Mesendoderm (in vitro differentiated cells): ENCODE measurements at places on chromosomes 13 and 19.
A peak's percentile ranks its signal among the peaks of the same experiment; 100 is the strongest.

DNA sequence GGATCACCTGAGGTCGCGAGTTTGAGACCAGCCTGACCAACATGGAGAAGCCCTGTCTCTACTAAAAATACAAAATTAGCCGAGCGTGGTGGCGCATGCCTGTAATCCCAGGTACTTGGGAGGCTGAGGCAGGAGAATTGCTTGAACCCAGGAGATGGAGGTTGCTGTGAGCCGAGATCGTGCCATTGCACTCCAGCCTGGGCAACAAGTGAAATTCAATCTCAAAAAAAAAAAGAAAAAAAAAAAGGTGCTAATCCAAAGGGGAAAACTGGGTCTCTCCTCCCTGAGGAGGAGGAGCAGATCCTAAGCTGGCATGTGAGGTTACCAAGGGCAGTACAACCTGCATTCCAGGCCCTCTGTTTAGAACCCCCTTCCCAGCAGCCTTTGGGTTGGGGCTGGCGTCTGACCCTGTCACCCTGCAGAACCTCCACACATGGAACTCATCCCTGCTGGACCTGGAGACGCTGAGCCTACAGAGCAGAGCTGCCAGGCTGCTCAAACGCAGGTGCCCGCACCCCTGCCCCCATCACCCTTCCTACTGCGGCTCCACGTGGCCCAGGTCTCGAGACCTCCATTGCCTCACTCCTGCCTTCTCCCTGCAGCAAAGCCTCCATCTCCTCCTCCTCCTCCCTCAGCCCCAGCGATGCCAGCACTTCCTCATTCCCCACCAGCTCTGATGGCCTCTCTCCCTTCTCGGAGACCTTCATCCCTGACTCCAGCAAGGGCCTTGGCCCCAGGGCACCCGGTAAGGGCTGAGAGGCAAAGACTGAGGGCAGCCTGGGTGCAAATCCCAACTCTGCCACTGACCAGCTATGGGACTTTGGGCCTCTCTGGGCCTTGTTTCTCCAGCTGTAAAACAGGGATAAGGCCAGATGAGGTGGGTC, 6.7 kb downstream of the PROSER3 start:
- DNase-seq: no peak

GRCh38 chr19:35533201-35533821, at the start of gene GAPDHS:
TSS of gene GAPDHS (plus strand) at chr19:35533456. CDS start at chr19:35533528, 72 bp downstream.
- peak; percentile 36 for DNase-seq

- peak; percentile 86 for DNase-seq
Measured at GRCh38 chr19:35352448-35353304, 5.0 kb downstream of the FFAR1 start.

- peak; percentile 18 for DNase-seq
Measured at GRCh38 chr19:42032431-42032830, 37.6 kb downstream of the GRIK5 start.

DNA sequence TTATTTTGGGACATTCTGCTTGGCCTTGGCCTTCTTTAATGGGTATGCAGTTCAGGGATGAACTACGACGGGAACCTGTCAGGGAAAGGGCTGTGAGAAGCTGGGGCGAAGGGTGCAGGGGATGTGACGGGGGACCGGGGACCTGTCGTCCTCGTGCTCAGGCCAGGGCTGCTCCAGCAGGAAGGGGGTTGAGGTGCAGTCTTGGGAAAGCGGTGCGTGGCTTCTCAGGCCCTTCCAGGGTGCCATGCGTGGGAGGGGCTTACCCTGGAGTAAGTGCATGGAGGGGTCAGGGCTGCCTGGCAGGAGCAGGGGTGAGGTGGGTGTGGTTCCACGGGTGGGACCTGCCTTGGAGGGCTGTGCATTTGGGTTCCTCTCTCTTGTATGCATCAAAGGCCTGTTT, 100.8 kb downstream of the TEX29 start:
- DNase-seq: no peak

DNA sequence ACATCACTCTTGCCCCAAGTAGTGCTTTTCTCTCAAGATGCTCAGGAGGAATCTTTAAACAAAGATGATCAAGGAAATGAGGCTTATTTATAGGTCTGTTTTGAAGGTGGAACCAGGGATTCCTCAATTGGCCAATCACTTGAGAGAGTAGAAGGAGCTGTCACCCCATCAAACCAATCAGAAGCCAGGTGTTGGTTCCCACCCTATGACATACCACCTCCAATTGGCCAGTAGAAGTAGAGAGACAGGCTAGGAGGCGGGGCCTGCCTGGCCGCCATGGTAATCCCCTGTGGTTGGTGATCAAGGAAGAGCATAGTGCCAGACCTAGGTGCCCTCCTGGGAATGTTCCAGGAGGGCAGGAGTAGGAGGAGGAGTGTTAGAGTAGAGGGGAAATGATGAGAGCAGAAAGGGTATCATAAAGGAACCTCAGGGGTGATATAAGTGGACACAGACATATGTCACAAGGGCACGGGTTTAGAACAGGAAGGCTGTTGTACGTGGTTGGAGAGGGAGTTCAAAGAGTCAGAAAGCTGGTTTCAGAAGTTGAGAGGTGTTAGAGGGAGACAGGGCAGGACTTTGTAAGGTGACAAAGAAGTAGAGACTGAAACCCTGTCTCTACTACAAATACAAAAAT, 10.5 kb downstream of the PMIS2 start:
- peak; percentile 37 for DNase-seq

- DNase-seq: no peak
Measured at GRCh38 chr13:27572234-27572901, 48.0 kb downstream of the LNX2 start.

GRCh38 chr13:26010487-26011207, 41.2 kb downstream of the SHISA2 start:
- no peak for DNase-seq

DNA sequence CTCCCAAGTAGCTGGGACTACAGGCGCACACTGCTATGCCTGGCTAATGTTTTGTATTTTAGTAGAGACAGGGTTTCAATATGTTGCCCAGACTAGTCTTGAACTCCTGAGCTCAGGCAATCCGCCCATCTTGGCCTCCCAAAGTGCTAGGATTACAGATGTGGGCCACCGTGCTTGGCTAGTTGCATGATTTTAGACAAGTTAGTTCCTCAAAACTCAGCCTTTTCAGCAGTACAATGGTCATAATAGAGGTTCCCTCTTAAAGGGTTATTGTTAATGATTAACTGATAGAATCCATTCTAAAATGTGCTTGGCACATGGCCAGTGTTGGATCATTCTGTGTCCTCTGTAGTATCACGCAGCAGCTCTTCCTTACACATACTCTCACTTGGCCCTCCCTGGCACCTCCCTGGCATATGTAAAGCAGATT, 19.5 kb upstream of the IFT88 start:
- DNase-seq: no peak

DNA sequence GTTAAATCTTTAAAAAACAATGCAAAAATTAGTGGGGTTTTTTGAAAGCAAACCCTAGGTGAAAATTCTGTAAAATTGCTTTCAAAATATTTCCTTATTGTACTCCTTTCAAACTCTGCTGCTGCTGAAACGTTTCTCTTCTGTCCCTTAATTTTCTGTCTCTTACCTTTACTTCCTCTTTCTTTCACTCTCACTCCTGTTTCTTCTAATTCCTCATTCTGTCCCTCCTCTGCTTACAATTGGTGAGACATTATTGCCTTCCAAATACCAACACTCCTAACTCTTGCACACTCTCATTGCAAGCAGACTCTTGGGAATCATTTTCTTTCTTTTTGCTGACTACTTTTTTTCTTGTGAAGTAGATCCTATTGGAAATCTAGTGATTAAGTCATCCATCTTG, 685.6 kb upstream of the SLITRK1 start:
- no peak for DNase-seq

DNA sequence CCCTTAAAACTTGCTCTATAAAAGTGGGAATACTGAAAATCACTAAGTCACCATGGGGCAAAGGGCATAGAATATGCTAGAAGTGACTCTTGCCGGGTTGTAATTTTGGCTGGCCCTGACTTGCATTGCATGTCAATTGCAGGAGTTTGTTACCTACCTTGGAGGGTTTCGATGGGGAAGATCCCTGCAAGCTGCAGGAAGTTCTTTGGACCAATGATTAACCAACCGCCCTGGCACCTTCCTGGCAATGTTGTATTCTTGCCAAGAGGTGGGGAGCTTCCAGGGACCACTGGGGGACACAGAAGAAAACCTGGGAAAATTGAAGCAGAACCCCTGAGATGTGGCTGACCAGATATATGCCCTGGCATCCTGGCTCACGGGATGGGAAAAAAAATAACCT, 235.8 kb downstream of the B3GLCT start:
- DNase-seq: no peak

DNA sequence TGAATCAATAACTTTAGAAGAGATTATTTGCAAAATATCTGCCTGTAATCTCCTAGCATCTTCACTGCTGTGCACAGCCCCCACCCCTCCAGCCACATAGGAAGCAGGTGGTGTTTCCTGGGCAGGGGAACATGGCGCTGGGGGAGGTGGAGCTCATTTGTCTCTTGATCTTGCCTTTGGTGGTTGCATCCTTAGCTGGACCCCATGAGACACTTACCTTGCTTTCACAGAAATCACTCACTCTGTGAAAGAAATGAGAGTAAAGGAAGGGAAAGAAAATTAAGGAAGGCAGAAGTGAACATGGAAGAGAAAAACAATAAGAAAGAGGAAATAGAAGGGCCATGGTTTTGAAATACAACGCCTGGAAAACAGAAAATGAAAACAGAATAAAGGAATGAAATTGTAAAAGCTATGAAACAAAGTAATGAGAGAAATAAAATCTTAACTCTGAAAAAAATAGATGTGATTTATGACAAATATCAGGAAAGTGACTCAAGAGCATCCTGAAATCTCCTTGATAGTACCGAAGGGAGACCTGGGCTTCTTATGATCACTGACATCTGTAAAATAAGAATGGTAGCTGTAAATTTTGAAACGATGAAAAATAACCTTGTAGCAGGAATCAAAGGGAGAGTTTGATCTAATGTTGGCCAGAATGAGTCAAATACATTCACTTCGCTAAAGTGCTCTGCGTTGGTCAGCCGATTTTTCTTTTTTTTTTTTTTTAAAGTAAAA, 17.2 kb upstream of the RNASEH2B start:
- no peak for DNase-seq

DNA sequence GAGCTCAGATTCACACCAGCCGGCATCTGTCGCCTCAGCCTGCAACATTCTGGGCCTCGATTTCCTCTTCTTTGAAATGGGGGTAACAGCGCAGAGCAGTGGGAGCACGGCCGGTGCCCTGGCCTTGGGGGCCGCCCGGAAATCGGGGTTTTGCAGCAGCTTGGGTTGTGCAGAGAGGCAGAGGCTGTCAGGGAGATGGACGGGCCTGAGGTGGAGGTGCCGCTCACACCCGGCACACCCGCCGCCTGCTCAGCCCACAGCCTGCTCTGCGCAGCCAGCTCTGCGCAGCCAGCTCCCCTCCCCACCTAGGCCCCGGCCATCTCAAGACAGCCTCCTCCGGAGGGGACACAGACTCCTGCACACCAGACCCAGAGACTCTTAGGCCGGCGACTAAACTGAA, 10.6 kb downstream of the KLF2 start:
- DNase-seq: no peak

DNA sequence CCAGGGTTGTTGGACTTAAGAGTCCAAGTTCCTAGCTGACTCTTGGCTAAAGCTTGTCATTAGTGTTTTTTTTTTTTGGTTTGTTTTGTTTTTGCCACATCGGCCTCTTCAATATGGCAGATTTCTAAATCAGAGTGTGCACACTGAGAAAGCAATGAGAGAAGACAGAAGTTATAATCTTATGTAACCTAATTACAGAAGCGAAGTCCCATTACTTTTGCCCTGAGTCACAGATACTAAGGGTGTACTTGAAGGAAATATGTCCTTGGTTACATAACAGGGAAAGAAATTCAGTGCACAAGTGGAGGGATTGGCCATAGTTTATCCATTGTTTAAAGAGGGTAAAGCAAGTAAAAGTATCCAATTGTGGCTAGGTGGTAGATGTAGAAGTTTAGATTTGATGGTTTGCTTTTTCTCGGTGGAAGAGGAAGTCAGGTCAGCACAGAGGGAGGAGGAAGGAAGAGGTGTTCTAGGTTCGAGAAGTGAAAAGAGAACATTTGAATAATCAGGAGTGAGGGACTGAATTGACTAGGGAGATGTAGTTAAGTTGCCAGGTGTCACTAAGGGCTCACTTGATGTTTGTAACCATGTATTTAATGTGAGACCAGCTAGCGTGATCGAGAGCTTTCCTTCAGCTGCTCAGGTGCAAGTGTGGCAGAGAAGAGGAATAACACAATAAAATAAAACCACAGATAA, 12.2 kb downstream of the GTF2F2 start:
- no peak for DNase-seq

DNA sequence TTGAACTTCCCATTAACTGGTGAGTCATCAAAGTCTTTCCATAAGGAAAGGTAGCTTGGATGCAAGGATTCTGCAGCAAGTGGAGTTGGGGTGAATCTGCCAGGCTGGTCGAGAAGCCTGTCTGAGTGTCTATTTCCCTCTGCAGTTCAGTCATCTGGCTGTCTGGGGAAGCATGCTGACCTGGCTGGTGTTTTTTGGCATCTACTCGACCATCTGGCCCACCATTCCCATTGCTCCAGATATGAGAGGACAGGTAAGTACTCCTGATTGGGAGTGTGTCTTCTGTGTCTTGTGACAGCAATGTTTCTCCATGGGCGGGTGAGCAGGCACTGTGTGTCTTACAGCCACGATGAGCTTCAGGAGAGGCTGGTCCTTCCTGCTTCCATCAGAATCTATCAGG, 189.7 kb downstream of the SHISA2 start:
- no peak for DNase-seq

DNA sequence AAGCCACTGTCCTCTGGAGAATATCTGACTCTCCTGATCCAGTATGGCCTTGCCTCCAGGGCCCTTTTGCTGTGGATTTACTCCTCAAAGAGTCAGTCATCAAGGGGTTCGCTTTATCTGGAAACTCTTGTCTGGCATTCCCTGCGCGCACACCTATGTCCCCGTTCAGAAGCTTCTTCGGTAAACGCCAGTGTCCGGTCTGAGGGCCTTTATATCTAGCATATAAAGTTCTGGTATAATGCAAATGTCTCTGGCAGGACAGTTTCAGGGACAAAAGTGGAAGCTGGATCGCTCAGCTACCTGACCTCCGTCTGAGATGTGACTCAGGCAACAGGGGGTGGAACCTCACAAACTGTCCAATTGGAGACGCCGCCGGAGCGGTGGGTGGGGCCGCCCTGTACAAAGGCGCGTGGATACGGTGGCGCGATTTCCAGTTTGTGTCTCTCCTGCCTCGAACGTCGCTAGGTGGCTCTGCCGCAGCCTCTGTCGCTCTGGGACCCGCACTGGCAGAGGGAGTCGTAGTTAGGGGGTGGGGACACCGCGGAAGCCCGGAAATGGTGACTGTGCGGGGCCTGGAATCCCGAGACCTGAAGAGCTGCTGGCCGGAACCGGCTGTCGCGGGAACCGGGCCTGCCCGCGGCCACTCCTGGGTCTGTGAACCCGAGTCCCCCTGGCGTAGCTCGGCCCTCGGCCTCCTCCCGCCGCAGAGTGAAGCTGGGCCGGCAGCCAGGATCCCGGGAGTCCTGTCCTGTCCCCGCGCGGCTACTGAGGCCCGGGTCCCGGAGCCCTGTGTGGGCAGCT, 10.6 kb upstream of the ZNF709 start:
- DNase-seq: peak; percentile 99

DNA sequence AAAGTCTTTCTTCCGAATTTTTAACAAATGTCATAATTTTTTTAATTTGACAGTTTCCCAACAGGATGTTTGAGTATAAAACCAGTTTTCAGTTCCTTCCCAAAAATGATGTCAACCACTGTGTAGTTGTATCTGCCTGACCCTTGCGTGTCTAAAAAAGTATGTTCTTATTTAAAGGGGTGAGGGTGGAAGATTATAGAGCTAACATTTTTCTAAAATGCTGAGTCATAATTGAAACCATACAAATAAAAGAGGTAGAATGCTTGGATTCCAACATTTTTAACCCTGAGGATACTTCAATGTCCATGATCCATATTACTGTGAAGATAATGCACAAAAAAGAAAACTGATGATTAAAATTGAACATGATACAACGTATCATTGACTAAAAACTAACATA, 1388.8 kb downstream of the UQCRFS1 start:
- DNase-seq: no peak
